Stimulated activated CD8-positive, alpha-beta memory T cell treated with anti-CD3 and anti-CD28 coated beads, Interleukin-7, amount 100 ng/mL, for 24 hours (primary cell): ENCODE measurements at places on chromosomes 4 and X.

DNA sequence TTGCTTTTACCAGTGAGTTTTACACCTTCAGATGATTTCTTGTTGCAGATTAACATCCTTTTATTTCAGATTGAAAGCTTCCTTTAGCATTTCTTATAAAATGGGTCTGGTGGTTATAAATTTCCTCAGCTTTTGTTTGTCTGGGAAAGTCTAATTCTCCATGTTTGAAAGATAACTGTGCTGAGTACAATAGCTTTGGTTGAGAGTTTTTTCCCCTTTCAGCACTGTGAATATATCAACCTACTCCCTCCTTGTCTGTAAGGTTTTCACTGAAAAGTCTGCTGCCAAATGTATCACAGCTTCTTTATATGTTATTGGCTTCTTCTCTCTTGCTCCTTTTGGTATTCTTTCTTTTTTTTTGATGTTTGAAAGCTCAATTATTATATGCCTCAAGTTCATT is 53.5 kb upstream of the ACTRT1 start:
- DNase-seq, result no peak

GRCh38 chr4:99088023-99088449 is 552 bp downstream of the ADH5 start:
- DNase-seq, result no peak

DNA sequence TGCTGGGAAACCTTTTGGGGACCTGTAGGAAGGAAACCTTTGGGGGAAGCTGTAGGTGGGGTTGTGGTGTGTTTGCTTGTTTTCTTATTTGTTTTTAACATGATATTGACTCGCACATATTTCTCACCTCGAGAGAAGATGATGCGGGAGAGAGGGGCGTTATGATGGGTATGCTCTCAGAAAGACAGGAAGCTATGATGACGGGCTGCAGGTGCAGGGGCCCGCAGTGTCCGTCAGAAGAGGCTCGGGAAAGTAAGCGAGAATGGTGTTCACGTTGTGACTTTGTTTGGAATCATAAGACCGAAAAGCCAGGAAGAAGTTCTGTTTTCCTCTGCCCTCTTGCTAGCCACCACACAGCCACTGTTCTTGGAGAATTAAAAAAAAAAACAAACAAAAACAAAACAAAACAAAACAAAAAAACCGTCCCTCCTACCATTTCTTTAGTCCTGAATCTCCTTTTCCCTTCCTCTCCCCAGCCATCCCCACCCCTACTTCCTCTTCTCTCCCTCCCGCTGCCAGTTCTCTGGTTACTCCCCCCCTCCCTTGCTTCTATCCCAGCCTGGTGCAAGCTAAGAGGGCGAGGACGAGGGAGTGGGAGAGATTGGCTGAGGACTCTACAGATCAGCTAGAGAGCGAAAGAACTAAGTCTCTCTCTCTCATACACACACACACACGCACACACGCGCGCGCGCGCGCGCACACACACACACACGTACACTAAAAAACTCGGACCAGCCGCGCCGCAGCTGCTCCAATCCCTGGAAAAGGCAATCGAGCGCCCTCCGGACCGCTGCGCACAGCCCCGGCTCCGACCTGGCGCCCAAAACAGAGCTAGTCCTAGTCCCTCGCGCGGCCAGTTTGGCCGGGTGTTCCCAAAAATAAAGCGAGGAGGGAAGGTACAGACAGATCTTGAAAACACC is at the start of gene BMP3:
Gene BMP3 (plus strand): TSS at position 648 of the 920 bp plus-strand sequence. CDS start 577 bp downstream, outside the sequence.
- no peak for DNase-seq

DNA sequence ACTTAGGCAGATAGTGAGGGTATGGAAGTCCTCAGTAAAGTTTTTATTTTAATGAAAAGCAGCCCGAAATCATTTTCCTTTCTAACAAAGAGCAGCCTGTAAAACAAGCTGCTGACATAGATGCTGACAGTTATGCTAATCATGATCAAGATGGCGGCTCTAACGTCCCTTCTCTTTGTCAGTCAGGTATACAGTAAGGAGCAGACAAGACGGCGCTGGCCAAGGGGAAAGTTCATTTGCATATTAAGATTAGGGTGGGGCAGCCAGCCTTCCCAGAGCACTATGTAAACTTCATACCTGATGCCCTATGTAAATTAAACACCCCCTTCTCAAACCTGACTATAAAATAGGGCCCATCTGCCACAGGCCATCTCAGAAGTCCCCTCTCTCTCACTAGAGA is 76.9 kb downstream of the MAGEB10 start:
- DNase-seq, result no peak

GRCh38 chr4:187118602-187119120 is 395.0 kb upstream of the FAT1 start:
- DNase-seq, result no peak

GRCh38 chr4:15194520-15194919 is 192.2 kb downstream of the CPEB2 start:
- no peak for DNase-seq

DNA sequence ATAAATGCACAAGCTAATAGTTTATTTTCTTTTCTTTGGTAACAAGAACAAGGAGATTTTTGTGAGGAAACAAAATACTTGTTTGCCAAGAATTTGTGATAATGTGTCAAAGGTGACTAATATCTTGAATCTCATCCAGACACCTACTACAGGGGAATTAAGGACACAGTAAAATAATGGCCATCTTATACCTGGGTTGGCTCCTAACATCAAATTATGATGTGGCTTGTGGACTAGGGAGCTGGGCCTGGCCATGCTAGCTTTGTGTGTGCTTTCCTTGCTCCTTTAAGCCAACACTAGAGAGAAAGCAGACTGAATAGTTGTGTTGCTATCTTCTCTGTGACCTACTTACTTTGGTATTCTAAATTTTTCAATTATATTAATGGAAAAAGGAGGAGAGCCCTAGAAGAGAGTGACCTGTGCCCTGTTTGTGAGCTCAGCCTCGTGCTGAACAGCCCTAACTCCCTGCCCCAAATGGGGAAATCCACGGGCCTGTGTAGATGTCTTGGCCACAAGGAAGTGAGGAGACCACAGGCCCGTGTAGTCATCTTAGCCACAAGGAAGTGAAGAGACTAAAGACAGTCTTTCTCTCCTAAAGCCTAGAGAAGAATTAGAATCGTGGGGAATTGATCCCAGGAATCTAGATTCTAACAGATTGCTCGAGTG is 23.3 kb downstream of the ARHGAP24 start:
- no peak for DNase-seq

DNA sequence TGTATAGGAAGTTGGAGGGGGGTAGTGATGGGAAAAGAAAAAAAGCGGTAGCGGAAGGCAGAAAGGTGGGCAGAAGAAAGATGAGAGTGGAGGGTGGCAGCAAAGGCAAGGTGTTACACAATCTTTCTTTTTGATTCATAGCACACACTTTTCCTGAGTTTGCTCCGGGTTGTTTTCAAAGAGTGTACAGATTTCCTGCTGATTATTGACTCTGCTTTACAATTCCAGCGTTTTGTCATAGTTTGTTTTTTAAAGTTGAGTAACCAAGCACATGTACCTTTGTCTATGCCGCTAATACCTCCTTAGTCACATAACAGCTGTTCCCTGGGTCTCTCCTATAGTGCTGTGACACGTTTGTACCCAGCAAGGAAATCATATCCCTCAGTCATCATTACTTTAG is 50.3 kb downstream of the AGA start:
- no peak for DNase-seq

- DNase-seq, result no peak
Measured at GRCh38 chr4:141238186-141238585, 17.5 kb downstream of the ZNF330 start.

DNA sequence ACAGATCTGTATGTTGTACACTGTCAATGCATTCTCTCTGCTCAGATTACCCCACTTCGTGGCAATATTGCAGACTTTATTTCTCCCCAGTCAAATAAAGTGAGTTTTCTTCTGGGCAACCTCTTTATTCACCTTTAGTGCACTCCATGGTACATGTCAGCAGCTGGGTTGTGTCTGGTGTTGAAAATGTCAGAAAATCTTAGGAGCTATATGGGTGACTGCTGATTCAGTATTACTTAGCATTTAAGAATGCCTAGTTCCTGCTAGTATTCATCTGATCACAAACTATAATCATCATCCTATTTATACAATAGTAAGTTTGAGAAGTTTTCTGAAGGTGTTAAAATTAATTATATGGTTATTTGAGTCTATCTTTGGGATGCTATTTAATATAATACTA is 112.5 kb downstream of the CFAP299 start:
- no peak for DNase-seq

GRCh38 chr4:23422878-23423277 is 467.0 kb downstream of the PPARGC1A start:
- no peak for DNase-seq

DNA sequence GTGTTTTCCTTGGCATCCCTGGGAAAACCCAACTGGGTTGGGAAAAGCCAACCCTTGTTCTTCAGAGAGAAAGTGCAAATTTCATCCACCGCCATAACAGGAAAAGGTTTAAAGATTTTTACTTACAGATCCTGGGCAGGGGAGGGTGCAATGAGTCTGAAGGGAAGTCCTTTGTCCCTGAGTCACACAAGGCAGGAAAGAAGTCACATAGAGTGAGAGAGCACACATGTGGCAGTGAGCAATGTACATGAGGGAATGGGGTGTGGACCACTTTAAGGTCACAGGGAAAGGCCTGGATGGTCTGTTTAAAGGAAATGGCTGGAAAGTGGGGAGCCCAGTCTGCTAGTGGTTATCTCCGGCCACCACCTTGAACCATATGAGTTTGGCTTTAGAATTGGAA is 248.9 kb downstream of the HS3ST1 start:
- DNase-seq, result no peak

DNA sequence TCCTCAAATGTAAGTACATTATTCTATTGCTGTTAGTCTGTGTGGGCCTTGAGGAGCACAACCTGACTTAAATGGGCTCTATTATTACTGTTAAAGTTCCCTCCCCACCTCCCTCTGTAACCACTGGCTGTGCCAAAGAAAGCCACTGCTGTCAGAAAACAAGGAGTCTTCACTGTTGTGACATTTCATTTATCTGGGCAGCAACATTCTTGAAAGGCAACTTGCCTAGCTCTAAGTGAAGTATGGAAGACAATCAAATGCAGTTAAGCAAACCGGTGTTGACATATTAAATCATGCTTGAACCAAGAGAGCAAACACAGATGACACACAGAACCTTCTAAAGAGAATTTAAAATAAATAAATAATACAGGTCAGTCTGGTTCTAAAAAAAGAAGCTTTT is 81.0 kb downstream of the EPHA5 start:
- no peak for DNase-seq

DNA sequence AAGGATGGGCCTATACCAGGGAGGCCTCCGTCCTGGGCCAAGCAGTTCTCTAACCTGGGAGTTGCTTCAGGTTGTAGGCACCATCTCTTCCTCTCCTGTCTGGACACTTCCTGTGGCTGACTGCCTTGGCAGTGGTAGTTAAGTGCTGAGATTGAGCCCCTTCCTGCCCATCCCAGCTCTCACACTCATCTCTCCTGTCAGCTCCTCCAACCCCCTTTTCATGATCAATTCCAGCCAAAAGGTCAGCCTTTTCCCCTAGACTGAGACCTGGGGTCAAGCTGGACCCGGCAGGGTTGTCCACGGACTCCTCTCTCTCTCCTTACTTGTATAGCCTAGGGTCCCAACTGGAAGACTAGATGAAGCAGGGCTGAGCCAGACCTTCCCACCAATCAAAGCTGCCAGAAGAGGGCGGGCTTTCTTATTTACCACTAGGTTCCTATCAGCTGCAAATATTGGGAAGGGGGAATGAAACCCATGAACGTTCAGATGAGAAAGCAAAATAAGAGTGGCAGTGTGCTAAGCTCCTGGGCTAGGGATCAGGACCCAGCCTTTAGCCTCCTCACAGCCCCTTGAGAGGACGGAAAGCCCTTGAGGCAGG is 34.5 kb downstream of the KDM5C start:
- DNase-seq, result no peak

- DNase-seq, result no peak
Measured at GRCh38 chrX:23003116-23003515, 3.4 kb downstream of the DDX53 start.

DNA sequence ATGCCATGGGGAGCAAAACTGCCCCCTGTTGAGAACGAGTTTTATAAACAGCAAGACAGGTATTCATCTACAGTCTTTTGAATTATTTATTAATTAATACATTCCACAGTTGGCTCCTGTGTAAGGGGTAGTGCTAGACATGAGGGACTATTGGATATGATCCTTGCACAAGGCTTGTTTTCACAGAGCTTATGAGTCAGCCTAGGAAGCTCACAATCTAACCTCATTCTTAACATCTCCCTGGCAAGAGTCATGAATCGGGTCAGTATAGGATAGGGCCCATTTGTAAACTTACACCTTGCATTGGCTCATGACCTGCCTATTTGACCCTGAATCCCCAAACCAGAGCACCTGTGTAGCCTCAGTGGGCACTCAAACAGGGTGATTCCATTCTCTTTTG is 209.1 kb upstream of the HCCS start:
- DNase-seq, result no peak

GRCh38 chr4:54265366-54265765 is 36.3 kb downstream of the PDGFRA start:
- DNase-seq, result no peak

GRCh38 chr4:73405138-73405537 is 1.1 kb downstream of the ALB start:
- DNase-seq, result no peak

DNA sequence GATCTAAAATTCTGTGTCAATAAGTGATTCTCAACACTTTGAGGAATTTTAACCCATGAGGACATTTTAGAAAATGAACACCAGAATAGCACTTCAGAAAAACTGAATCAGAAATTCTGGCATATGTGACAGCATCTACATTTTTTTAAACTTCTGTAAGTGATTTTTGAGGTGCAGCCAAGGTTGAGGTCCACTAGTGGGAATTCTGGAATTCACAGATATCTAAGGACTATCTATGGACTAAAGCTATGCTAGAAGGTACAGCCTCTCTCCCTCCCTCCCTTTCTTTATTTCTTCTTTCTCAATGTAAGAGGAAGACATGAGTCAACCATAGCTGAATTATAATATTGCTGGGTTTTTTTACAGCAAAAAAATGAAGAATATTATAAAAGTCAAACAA is 508.2 kb upstream of the ATOH1 start:
- DNase-seq, result no peak

DNA sequence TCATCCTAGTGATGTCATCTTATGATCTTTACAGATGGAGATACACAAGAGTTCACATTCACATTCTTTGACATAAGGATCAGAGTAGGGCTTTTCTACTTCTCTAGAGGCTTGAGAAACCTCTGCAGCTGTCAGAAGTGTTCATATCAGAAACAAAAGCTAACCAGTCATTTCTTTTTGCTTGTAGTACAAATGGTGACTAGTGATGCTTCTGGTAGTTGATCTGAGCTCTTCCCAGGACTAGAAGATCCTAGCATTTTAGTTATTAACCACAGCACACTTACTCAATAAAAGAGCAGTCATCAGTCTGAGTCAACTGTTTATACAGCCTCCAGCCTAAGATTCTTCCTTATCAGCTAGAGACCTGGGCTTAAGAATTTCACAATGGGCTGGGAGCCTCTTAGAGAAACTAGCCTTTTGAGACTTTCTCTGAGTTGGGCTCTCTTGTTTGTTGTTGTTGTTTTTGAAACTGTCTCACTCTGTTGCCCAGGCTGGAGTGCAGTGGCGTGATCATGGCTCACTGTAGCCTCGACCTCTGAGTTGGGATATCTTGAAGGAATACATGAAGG is 84.1 kb downstream of the TMEM164 start:
- DNase-seq, result no peak
